Lung (tissue), 17 donors: ENCODE measurements at places on chromosomes 1 and 21. TPM values are rescaled to one million over a fixed set of nuclear protein-coding genes. Genes with fewer than 3 reads are reported as not detected.

Gene ZFP69
- total RNA-seq, result 4.2 TPM

Gene DNASE2B
- total RNA-seq, result not detected

Gene SLC9C2
- 0.97 TPM for total RNA-seq

Gene AMY2A
- not detected for total RNA-seq

Gene L1TD1
- 2.0 TPM for total RNA-seq

DNA sequence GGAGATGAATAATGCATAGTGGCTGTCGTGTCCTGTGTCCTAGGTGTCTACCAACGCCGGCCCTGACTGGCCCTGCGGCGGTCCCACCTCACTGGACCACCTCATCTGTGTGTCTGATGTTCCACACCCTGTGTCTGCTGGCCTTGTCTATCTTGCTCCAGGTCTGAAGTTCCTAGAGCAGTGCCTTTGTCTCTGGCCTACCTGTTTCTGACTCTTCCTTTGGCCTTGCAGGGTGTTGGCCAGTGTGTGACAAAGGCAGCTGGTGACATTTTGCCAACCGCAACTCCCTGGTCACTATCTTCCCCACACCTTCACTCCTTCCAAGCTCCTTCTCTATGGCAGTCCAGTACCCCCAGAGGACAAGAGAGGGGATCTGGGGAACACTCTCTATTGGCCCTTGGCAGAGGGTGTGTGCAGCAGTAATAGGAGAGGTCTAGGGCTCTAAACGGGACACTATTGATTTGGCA lies 1.4 kb upstream of the AHDC1 start:
- no peak for DNase-seq

- no peak for DNase-seq
Measured at GRCh38 chr21:45595574-45596295, 47.8 kb upstream of the PCBP3 start.

Gene FCRL6
- 0.77 TPM for total RNA-seq

Gene DEDD
- 25.0 TPM for total RNA-seq

GRCh38 chr1:18134324-18135046 lies 26.9 kb downstream of the IGSF21 start:
- no peak for DNase-seq

Gene SERTAD4
- 7.8 TPM for total RNA-seq

- no peak for DNase-seq
Measured at GRCh38 chr1:48784301-48784700, 7.6 kb upstream of the BEND5 start.

Gene ACTL8
- total RNA-seq, result not detected
